ENCODE measurements at places on chromosomes 7 and 10.
A peak's percentile ranks its signal among the peaks of the same experiment; 100 is the strongest.

- DNase-seq = peak; percentile 4
Observed at GRCh38 chr10:83991986-83992753, 147.1 kb upstream of the GHITM start.

- DNase-seq = no peak
Observed at GRCh38 chr10:8052341-8052955, 2.0 kb upstream of the GATA3 start.

DNA sequence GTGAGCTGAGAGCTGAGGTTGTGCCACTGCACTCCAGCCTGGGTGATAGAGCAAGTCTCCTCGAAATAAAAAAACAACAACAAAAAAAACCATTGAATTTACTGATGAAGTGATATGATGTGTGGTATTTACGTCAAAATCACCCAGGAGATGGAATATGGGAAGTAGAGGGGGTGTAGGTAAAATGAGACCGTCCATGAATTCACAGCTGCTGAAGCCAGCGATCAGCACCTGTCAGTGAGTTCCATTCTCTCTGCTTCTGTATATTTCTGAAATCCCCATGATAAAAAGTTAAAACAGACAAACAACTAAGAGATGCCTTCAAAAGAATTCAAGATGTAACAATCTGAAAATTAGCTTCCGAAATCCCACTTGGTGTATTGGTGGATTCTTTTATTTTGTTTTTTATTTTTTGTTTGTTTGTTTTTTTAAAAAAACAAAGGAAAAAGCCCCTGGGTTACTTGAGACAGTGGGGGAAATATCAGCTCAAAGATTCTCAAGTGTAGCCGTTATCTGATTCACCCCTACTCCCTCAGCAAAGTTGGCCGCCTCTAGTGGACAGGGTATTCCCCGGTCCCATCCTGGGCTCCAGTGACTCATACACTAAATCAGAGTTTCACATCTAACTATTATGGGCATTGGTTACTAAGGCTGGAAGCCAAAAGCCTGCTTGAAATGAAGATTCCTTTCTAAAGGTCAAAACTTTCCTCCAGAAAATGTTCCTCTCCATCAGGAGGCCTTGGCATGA is 76.4 kb downstream of the MAP3K8 start:
- peak; percentile 48 for DNase-seq

GRCh38 chr10:4001811-4002210 is 216.8 kb upstream of the KLF6 start:
- no peak for DNase-seq

DNA sequence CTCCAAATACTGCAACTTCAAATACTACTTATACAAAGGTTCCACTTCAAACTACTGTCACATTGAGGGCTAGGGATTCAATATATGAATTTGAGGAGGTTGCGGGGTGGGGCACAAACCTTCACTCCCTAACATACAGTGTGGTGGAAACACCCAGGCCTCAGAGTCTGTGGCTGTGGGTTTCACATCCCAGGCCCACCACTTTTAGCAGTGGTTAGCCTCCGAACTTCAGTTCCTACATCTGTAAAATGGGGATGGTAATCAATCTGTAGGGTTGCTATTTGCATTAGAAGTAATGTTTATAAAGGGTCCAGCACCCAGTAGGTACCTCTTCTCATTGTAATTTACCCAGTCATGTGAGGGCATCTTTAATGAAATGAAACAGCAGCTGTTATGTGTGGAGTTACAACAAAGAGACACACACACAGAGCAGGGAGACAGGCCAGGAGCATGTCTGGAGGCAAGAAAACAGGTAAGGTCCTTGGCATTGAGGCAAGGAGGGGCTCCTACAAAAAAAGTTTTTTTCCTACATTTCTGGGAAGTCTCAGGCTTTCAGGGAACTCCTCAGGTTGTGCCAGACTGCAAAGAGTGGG is 570.9 kb downstream of the LRMDA start:
- DNase-seq = no peak

- no peak for DNase-seq
Observed at GRCh38 chr10:124926548-124926947, 15.4 kb upstream of the ZRANB1 start.

- no peak for DNase-seq
Observed at GRCh38 chr10:101507828-101508227, 80.2 kb downstream of the POLL start.

- DNase-seq = no peak
Observed at GRCh38 chr7:133556048-133556447, 303.2 kb downstream of the EXOC4 start.

- DNase-seq = peak; percentile 48
Observed at GRCh38 chr10:69914398-69915214, 112.9 kb downstream of the COL13A1 start.

- no peak for DNase-seq
Observed at GRCh38 chr10:76463111-76463510, 1031.7 kb downstream of the LRMDA start.

DNA sequence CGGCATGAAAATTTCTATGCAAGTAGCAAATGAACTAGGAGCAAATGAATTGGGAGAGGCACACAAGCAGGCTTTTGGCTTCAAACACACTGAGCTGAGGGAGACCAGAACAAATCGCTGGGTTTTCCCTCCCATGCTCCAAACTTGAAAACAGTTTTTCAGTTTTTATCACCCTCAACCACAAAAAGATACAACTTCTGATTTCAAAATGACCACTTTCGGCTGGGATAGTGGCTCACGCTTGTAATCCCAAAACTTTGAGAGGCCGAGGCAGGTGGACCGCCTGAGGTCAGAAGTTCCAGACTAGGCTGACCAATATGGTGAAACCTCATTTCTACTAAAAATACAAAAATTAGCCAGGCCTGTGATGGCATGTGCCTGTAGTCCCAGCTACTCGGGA is 9.0 kb upstream of the CHUK start:
- no peak for DNase-seq

GRCh38 chr10:6052247-6053221 is 9.6 kb downstream of the IL2RA start:
- peak; percentile 63 for DNase-seq

- DNase-seq = no peak
Observed at GRCh38 chr7:143495851-143496250, 18.2 kb downstream of the TAS2R41 start.

- DNase-seq = no peak
Observed at GRCh38 chr7:129858490-129858889, 94.3 kb downstream of the UBE2H start.

All from stimulated activated CD8-positive, alpha-beta memory T cell treated with anti-CD3 and anti-CD28 coated beads, Interleukin-2, amount 100 ng/mL, for 48 hours (primary cell).